ENCODE measurements at places on chromosomes 7 and 10.

- DNase-seq: no peak
Measured at GRCh38 chr10:110679486-110680272, 35.5 kb downstream of the RBM20 start.

- DNase-seq: no peak
Measured at GRCh38 chr7:29090836-29091601, 55.3 kb downstream of the CPVL start.

- DNase-seq: no peak
Measured at GRCh38 chr10:47368431-47369180, 15.5 kb downstream of the ZNF488 start.

GRCh38 chr7:79361214-79361613 lies 92.3 kb downstream of the MAGI2 start:
- no peak for DNase-seq

DNA sequence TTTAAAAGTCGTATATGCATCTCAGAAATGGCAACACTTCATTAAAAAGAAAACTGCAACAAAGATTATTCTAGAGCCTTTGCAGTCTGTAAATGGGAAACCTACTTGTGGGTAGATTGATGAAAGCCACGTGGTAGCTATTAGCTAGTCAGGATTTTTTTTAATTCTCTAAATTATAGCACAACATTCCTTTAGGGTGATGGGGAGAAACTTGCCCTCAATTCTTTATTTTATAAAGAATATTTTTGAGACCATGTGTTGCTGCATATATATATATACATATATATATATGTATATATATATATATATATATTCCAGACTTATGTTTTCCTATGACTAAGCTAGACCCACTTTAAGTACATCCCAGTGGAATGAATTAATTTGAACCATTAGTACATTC lies 118.0 kb downstream of the PPP1R3A start:
- DNase-seq: no peak

GRCh38 chr10:67794909-67795460 lies 43.0 kb downstream of the DNAJC12 start:
- no peak for DNase-seq

GRCh38 chr10:88401671-88402347 lies 181.3 kb downstream of the RNLS start:
- no peak for DNase-seq

GRCh38 chr7:26100406-26101339 lies 51.3 kb upstream of the NFE2L3 start:
- DNase-seq: no peak

GRCh38 chr7:48089046-48090003 lies at the start of gene UPP1:
Gene UPP1 (plus strand): TSS chr7:48089265. CDS start chr7:48094784, 5,519 bp downstream.
- peak; percentile 83 for DNase-seq

DNA sequence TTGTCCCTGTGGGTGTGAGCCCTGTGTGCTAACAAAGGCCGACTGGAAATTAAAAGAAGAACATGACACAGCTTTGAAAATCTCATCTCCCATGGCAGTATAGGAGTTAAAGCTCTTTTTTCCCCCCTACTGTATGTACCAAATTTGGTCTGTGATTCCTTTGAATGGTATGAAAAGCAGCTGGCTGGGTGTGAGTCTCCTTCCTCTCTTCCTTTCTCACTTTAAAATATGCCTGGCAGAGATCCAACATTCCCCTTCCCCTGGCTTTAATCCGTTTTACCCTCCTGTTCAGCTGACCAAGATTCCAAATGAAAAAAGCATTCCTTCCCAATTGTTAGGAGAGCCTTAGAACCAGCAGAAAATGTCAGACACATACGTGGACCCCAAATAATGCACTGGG lies 225.0 kb upstream of the CELF2 start:
- DNase-seq: no peak

GRCh38 chr7:7795203-7795602 lies 76.8 kb upstream of the RPA3 start:
- no peak for DNase-seq

DNA sequence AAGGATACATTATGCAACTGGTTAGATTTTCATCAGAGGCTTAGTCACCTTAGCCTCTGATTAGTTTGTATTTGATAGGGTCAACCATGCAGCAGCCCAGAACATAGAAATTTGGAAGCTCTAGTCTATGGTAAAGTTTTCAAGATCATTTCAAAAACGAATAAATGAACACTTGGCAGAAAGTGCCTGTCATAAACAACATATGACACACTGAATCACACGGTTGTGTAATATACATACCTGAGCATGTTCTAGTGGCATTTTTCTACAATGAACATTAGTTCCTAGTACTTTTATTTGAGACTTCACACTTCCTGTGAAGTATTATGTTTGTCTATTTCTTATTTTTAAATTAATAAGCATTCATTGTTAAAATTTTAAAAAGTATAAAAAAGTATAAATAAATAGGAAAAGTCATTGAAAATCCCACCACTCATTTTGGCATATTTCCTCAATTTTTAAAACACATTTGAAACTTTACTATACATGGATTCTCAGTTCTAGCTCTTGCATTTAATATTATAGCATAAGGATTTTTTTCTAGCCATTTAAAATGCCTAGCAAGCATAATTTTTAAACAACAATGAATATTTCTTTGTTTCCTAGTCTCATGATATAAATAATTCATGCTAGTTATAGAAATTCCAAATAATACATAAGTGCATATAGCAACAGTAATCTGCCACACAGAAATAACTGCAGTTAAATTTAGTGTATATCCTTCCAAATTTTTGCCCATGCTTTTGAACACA lies 25.7 kb upstream of the PRPS1L1 start:
- DNase-seq: no peak

- DNase-seq: no peak
Measured at GRCh38 chr10:113961182-113962031, 82.3 kb upstream of the ADRB1 start.

- no peak for DNase-seq
Measured at GRCh38 chr7:40327873-40328272, 193.1 kb downstream of the SUGCT start.

DNA sequence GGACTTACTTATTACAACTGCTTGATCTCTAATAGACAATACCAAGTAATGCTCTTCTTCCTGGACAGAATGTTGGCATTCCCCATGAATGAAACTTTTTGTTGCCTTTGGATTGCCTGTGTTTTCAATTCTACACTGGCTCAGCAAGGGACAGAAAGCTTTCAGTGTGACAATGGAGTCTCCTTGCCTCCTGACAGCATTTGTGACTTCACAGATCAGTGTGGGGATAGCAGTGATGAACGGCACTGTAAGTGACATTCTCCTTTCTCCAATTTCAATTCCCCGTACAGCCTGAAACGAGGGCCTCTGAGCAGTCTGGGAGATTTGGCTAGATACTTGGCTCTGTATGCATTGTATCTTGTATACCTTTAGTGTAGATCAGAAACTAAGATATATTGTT lies 290 bp downstream of the MALRD1 start:
- no peak for DNase-seq

- no peak for DNase-seq
Measured at GRCh38 chr10:22742678-22743077, 28.3 kb upstream of the PIP4K2A start.

DNA sequence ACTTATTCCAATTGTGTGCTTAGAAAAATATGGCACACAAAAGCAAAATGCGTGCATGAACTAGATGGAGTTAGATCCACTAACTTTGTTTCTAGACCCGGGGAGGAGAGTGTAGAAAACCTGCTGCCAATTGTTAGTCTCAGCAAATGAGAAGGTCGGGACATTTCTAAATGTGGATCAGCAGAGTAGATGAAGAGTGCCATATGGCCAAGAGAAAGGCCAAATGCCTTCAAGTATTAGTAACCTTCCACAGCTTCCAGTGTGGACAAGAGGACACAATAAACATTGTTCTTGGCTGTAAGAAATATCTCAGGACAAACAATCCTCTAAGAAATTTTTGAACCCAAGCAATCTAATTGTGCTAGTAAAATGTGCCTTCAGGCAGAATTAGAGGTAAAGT lies 690.3 kb downstream of the REEP3 start:
- DNase-seq: no peak

- no peak for DNase-seq
Measured at GRCh38 chr10:26457088-26457487, 18.9 kb downstream of the APBB1IP start.

DNA sequence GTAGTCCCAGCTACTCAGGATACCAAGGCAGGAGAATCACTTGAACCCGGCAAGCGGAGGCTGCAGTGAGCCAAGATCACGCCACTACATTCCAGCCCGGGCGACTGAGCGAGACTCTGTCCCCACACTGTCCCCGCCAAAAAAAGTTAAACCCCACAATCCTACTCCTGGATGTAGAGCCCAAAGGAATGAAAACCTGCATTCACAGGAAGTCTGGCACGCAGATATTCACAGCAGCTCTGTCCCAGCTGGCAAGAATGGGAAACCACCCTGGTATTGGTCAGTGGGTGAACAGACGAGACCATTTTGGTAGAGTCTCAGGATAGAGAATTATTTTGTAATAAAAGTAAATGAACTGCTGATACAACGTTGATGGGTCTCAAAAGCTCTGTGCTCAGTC lies 225.2 kb downstream of the MAD1L1 start:
- no peak for DNase-seq

DNA sequence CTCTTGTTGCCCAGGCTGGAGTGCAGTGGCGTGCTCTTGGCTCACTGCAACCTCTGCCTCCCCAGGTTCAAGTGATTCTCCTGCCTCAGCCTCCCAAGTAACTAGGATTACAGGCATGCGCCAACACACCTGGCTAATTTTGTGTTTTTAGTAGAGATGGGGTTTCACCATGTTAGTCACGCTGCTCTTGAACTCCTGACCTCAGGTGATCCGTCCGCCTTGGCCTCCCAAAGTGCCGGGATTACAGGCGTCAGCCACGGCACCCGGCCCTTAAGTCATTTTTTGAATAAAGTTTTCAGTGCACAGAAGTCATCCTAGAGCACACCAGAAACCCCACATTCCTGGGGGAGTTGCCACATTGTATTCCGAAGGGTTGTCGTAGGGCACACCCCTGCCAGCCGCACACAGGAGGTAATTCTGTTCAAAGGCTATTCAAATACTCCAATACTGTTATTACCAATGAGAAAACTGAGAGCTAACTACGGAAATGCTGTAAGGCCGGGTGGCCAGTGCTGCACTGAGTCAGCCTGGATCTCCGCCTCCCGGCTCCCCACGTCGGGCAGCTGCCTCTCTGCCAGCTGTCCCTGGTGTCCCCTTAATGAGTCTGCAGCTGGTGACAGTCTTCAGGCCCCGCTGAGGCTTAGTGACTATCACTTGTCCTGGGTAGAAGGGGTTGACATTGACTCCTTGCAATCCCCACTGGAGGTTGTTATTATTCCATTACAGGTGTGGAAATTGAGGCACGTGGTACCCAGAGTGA lies 8.6 kb upstream of the RFC2 start:
- no peak for DNase-seq

- DNase-seq: no peak
Measured at GRCh38 chr7:140568021-140568813, 72.4 kb downstream of the DENND2A start.

DNA sequence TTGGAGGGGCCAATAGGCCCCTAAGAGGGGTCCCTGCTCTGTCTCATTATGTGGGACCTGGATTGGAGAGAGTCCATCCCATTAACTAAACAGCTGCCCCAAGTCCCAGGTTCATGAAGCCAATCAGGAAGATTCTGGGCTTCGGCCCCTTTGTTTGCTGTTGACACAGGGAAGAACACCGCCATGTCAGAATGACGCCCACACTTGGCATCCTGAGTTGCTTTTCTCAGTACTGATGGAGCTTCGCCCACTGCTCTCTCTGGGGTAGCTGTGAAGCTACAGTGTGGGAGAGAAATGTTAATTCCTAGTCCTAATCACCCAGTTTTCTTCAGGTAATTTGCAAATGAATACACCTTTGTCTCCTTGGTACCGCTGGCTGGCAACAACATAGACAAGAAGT lies 264.7 kb downstream of the GLRX3 start:
- DNase-seq: no peak

GRCh38 chr10:131277969-131278368 lies 33.6 kb downstream of the TCERG1L start:
- no peak for DNase-seq

DNA sequence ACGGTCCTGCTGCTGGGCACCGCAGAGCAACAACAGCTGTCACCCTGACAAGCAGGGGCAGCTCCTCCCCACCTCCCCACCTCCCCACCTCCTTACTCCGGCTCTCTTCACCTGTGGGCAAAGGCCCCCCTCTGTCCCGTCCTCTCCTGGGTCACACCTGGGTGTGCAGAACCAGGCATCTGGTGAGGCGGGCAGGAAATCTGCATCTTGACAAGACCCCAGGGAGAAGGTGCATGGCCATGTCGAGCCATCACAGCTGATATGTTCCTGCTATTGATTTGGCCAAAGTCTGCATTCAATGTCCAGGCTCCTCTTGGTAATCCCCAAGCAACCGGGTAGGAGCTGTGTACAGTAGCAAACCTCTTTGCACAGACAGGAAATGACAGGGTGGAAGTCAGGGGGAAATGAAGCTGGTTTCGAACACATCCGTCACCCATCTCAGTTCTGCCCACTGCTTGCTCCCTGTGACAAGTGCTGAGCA lies 554.2 kb downstream of the DNAJB6 start:
- no peak for DNase-seq

DNA sequence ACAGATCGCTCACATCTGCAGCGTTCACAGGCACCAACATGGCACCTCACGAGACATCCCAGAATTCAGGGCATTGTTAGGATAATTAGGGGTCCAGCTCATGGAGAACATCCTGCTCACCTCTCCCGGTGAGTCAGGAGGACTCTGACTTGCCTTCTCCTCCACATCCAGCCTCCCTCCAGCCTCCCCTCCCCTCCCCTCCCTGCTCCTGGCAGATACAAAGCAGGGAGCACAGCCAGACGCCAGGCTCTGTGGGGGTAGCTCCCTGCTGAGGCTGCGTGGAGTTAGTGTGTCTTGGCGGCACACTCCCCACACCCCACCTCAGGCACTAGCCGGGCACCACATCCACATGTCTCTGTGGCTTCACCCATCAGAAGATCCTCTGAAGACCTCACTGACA lies 320.6 kb downstream of the CXCL12 start:
- DNase-seq: no peak

DNA sequence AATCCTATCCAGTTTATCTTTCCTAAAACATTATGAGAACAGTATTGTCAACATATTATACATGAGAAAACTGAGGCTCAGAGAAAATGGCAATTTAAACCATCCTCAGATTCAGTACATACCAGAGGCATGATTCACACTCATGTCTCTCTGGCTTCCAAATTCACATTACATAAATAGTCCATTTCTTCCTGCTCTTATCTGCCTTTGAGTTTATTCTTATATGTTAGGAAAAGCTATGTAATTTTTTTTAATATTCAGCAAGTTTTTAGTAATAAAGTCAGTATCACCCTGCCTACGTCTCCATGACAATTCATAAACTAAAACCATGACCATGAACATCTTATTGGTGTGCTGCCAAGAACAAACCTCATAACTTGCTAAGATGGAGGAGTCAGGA lies 1260.2 kb upstream of the SORCS1 start:
- DNase-seq: no peak

DNA sequence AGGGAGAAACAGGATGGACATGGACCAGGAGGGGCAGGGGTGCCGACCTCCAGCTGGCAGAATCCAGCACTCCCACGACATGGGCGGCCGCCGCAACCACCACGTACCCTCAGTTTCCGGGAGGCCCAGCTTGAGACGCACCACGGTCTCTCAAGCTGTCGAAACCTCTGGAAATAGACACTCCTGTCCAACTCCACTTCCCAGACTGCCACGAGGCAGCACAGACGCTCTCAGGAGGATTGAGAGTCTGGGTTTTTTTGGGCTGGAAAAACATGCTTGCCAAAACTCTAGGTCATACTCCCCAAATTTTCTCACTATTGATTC lies 37.9 kb upstream of the PDGFA start:
- no peak for DNase-seq
